GM04503 (cell line): ENCODE measurements at places on chromosomes 2 and 18.

- peak; percentile 59 for DNase-seq
Observed at GRCh38 chr2:219638948-219639755, 11.7 kb downstream of the SLC4A3 start.

DNA sequence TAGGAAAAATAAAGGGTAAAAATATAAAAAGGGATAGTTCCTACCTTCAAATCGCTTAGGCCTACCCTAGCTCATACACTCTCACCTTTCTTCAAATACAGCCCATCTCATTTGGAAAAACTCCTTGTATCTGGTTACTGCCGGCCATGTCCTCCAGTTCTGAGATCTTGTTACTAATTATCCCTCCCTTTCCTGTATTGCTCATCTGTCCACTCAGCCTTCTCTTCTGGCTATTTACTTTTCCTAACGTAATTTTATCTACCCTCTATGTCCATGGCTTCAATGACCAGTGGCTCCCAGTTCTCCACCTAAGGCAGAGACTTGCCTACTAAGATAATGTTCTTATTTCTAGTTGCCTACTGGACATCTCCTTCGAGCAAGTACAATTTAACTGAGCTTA is 342.9 kb upstream of the ACVR2A start:
- no peak for DNase-seq

- DNase-seq: peak; percentile 100
Observed at GRCh38 chr2:238728330-238729260, 119.3 kb upstream of the TWIST2 start.

DNA sequence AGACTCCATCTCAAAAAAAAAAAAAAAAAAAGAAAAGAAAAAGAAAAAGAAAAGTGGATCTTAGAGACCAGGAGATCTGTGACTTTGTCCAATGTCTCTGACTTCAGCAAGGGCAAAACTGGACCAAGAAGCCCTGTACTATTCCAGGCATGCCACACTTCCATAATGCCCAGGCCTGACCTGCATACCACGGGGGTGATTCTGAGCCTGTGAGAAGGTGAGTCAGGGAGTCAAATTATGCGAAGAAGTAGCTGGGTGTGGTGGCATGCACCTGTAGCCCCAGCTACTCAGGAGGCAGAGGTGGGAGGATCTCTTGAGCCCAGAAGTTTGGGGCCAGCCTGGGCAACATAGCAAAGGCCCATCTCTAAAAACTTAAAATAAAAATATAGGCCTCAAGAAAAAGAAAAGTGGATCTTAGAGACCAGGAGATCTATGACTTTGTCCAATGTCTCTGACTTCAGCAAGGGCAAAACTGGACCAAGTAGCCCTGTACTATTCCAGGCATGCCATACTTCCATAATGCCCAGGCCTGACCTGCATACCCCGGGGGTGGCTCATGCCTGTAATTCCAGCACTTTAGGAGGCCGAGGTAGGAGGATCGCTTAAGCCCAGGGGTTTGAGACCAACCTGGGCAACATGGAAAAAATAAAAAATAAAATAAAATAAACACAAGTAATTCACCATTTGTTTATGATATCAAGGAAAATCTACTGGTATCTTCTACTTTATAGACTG is 12.2 kb upstream of the PUM2 start:
- no peak for DNase-seq
